GF-D8 (cell line): ENCODE measurements at places on chromosomes 7 and 10.

DNA sequence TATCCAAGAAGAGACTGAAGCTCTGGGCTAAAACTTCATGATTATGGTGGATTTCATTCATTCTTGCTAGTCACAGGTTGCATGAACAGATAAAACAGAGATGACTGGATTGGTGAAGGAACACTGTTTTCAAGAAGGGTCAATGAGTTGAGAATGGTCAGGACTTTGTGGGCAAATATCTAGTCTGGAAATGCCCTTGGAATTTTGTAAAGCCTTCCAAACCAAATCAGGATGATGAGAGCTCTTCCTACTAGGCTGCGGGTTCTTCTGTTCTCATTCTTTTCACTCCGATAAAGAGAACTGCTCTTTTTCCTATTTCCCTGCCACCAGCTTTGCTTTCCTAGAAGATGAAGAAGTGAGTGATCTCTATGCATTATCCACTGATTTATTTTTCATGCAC lies 171.4 kb downstream of the ARID5B start:
- DNase-seq: no peak

GRCh38 chr7:80127412-80128160 lies 7.0 kb upstream of the GNAI1 start:
- DNase-seq: no peak

DNA sequence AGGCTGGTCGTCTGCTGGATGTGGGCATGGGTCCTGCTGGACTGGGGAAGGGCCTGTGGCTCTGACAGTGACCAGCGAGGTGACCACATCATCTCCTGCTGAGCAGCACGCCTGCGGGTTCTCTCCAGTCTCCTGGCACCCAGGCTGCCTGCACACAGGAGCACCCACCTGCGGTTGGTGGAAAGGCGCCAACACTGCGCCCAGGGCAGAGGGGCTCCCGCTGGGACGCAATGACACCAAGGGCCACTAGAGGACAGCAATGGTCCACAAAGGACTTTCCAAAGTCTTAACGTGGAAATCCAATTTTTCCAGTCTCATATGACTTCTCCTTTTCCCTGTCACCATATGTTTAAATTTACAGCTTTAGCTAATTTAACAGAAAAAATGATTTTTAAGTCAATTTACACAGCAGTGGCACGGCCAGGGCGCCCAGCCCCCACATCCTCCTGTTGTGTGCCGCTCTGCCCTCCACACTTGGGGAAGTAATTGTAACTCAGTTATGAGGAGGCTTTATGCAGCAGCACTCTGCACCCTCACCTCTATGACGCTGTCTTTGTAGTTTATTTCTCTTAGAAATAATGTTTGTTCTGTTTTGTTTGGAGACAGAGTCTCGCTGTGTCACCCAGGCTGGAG lies 38.1 kb downstream of the CFAP46 start:
- peak; percentile 2 for DNase-seq

DNA sequence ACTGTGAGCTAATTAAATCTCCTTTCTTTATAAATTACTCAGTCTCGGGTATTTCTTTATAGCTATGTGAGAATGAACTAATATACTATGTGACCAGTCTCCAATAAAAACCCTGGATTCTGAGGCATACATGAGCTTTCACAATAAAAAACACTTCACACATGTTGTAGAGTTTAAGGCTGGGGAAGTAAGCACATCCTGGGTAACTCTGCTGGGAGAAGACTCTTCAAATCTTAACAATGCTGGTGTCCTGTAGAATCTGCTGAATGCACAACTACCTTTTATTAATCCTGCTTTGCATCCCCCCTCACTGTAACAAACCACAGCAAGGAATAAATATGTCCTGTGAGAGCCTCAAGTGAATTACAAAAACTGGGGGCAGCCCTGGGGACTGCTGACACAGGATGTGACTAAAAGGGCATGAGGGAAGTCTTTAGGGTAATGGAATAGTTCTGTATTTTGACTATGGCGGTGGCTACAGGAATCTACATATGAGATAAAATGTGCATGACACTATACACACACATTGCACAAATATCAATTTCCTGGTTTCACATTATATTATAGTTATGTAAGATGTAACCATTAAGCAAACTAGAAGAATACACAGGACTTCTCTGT lies 45.1 kb upstream of the KCTD7 start:
- no peak for DNase-seq

GRCh38 chr10:129099992-129100391 lies 367.0 kb upstream of the MGMT start:
- DNase-seq: no peak

- DNase-seq: no peak
Measured at GRCh38 chr7:129827467-129827990, 125.2 kb downstream of the UBE2H start.

DNA sequence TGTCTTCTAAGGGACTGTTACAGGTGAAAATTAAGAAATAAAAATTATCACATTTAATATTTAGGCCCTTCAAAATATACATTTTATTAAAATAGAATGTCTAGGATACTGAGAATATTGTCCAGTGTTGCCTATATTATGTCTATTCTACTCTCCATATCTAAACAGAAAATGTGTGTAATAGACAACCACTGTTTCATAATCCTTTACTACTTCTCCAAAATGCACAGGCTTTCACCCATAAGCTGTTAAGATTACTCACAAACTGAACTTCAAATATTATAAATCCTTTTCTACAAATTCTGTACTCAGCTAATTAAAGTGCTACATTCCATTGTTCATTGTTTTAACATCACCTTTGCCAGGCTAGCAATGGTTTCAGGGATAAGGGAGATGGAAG lies 56.7 kb upstream of the TFEC start:
- DNase-seq: peak; percentile 14

- no peak for DNase-seq
Measured at GRCh38 chr7:33129806-33130153, 416 bp downstream of the BBS9 start.

DNA sequence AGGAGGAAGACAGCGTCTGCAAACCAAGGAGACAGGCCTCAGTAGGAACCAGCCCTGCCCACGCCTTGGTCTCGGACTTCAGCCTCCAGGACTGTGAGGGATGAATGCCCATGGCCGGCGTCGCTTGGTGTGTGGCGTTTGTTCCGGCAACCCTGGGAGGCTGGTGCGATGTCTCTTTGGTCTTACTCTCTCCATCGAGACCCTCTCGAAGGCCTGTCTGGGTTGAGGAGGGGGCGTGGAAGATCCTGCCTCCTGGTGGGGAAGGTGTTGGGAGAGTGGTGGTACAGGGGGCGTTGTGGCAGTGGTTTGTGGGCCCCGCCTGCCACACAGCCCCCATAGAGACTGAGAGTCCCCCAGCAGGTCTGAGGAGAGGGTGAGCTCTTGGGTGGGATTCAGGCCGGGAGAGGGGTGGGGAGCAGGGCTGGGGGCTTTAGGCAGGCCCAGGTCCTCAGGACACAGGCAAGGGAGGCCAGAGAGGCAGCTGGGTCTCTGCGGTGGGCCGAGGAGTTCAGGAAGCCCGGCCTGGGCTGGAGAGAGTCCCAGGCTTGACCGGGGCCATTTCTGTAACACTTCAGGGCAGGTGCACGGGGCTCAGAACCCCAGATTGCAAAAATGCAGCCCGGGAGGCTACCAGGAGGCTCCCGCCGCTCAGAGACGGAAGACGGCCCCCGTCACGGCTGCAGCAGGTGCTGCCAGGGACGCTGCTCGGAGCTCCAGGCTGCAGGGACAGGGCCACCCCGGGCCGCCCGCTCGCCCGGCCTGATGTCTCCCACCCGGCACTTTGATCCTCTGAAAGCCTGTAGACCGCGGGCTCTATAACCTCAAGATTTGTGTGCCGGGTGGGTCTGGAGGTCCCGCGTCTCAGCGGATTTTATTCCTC lies 33.8 kb upstream of the PSMG3 start:
- no peak for DNase-seq

DNA sequence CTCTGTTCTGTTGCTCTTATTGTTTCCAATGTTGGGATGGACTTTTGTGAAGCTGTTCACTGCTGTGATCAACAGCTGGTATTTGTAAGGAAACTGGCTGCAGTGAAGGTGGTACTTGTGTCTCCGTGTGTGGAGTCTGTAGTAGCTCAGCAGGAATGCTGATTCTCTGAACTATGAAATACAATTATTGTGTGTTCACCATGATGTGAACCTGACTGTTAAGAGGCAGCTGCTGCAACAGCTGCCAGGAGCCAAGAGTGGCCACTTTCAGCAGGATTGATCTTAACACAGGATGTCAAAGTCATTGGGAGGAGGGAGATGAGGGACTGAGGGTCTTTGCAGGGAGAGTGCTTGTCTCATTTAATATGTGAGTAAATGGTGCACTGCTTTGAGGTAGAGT lies 13.9 kb downstream of the VSTM2A start:
- no peak for DNase-seq

GRCh38 chr10:70078329-70078728 lies 25.7 kb downstream of the MACROH2A2 start:
- no peak for DNase-seq

GRCh38 chr10:71889388-71889987 lies 38.4 kb upstream of the PSAP start:
- no peak for DNase-seq

- DNase-seq: no peak
Measured at GRCh38 chr7:20238754-20239324, 21.7 kb upstream of the MACC1 start.

- no peak for DNase-seq
Measured at GRCh38 chr10:77583527-77583926, 54.1 kb downstream of the KCNMA1 start.

- no peak for DNase-seq
Measured at GRCh38 chr10:75403939-75404814, 2.6 kb upstream of the ZNF503 start.

- DNase-seq: no peak
Measured at GRCh38 chr10:124614003-124614659, 130.0 kb downstream of the FAM53B start.

GRCh38 chr7:131355917-131356777 lies 28.5 kb downstream of the MKLN1 start:
- no peak for DNase-seq

DNA sequence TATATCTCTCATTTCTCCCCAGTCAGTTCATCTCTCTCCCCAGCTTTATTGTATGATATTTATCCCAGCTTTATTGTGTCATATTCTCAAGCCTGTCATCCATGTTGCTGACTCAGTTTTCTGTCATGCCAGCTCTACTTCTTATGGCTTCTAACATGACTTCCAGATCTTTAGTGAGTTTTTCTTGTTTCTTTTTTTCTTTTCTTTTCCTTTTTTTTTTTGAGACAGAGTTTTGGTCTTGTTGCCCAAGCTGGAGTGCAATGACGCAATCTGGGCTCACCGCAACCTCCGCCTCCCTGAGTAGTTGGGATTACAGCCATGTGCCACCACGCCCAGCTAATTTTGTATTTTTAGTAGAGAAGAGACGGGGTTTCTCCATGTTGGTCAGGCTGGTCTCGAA lies 28.7 kb upstream of the CALU start:
- DNase-seq: no peak

DNA sequence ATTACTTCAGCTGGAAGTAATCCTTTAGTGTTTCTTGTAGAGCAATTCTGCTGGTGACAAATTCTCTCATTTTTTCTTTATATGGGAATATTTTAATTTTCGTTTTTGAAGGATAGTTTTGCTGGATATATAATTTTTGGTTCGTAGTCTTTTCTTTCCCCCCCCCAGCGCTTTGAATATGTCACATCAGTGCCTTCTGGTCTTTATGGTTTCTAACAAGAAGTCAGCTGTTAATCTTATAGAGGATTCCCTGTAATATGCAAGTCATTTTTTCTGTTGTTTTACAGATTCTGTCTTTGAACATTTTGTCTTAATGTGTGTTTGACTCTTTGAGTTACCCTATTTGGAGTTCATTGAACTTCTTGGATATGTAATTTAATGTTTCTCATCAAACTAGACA lies 96.3 kb downstream of the SDK1 start:
- no peak for DNase-seq
